Peyer's patch (tissue), 4 donors: ENCODE measurements at places on chromosomes 3 and 15.

DNA sequence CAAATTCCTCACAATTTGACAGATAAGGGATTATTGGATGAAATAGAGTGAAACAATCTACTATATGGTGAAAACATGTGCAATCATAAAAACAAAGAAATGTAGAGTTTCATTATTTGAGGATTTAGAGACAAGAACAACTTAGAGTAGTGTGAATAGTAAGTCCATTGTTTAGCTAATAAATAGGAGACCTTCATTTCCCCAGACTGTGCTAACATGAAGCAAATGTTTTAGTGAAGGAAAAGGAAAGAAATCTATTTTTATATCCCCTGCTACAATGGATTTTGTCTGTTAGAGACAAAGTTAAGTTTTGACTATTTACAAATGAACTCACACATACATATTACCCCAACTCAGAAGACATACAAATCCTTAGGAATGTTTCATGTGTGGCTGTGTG lies 77.8 kb downstream of the EFL1 start:
- DNase-seq: no peak

- DNase-seq: no peak
Observed at GRCh38 chr15:90801803-90802202, 66.6 kb upstream of the FURIN start.

- DNase-seq: no peak
Observed at GRCh38 chr15:83380682-83381081, 66.5 kb upstream of the SH3GL3 start.

DNA sequence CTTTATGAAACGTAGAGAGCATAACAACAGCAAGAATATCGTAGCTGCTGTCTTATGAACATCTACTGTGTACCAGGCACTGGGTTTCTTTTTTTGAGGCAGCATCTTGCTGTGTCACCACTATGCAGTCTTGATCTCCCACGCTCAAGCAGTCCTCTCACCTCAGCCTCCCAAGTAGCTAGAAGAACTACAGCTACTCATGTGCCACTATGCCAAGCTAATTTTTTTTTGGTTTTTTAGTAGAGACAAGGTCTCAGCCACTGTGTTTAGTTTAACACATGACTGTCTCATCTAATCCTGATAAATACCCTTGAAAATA lies 129.9 kb downstream of the VGLL4 start:
- no peak for DNase-seq

GRCh38 chr3:12193485-12194165 lies 34.9 kb upstream of the TIMP4 start:
- DNase-seq: peak; percentile 79

- DNase-seq: no peak
Observed at GRCh38 chr15:61840090-61840489, 220.2 kb downstream of the VPS13C start.

- DNase-seq: no peak
Observed at GRCh38 chr3:64379221-64379620, 154.0 kb upstream of the PRICKLE2 start.

- no peak for DNase-seq
Observed at GRCh38 chr15:99443056-99443756, 122.6 kb upstream of the MEF2A start.

- DNase-seq: no peak
Observed at GRCh38 chr3:17155951-17156350, 271.2 kb downstream of the PLCL2 start.

- no peak for DNase-seq
Observed at GRCh38 chr15:66714543-66714981, 12.5 kb downstream of the SMAD6 start.

GRCh38 chr3:1010228-1010627 lies 82.6 kb upstream of the CNTN6 start:
- no peak for DNase-seq

- no peak for DNase-seq
Observed at GRCh38 chr3:10312391-10312790, 8.5 kb downstream of the SEC13 start.

DNA sequence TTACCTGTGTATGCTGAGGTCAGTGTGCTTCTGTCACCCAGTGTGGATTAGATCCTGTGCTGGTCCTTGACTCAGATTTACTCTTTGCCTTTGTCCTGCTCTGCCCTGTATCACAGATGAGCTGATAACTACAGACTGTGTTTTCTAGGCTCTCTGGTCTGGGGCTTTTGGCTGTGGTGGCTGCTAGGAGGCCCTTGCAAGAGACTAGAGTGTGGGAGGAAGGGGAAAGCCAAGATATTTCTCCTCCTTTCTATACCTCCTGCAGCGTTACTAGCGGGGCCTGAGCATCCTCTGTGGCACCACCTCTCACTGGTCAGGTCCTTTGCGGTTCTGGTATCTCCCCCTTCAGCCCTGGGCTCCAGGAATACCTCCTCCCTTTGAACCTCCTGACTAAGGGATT lies 282.3 kb upstream of the TBC1D5 start:
- DNase-seq: no peak

- DNase-seq: no peak
Observed at GRCh38 chr3:50325497-50326181, 2.4 kb downstream of the TUSC2 start.

- DNase-seq: no peak
Observed at GRCh38 chr15:47688573-47689086, 28.7 kb upstream of the SEMA6D start.

- DNase-seq: no peak
Observed at GRCh38 chr3:61564395-61565059, 3.2 kb downstream of the PTPRG start.

DNA sequence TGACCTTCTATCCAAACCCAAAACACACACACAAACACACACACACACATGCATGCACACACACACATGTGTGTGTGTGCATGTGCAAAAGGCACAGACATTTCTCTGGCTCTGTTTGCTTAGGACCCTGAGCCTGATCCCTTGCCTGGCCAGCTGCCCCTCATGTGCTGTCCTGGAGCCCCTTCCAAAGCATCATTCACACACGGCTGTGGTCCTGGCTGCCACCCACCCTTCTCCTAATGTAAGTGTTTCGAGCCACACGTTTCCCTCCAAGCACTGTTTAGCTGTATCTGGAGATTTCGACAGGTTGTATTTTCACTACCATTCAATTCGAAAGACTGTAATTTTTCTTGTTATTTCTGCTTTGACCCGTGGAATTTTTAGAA lies 45.8 kb upstream of the KLF13 start:
- peak; percentile 14 for DNase-seq

- no peak for DNase-seq
Observed at GRCh38 chr3:132785292-132785691, 63.1 kb upstream of the NPHP3 start.

DNA sequence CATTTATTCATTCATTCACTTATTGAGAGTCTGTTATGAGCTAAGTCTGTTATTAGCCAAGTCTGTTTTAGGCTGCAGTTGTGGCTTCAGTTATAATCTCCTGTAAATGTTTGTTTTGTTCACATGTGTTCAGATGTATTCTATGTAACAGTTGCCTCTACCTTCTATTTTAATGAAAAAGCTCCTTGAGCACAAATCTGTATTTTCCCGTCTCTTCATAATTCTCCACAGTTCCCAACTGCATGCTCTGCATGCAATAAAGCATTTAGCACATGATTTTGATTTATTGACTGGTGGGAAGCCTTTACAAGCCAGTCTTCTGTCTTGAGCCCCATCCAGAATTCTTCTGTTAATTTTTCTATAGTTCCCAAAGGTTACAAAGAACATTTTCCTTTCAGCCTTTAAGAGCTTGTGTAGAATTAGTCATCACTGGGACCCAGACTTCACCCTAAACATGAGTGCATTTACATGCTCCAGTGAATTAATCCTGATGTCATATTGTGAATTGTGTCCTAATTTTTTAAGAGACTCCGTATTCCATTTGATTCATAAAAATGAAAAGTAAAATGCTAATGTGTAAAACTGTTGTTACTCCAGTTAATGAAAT lies 122.3 kb upstream of the NR2E3 start:
- no peak for DNase-seq

DNA sequence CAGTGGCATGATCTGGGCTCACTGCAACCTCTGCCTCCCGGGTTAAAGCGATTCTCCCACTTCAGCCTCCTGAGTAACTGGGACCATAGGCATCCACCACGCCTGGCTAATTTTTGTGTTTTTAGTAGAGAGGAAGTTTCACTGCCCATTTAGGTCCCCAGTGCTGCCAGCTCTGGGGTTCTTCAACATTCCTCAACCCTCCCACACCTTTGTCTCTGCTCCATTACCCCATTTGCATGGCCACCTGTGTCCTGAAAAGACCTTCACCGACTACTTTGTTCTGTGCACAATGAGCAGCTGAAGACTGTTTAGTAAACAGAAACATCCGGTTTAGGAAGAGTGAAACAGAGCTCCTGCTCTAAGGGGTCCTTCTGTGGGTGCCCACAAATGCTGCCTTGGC lies 92.0 kb downstream of the FAM43A start:
- DNase-seq: no peak

GRCh38 chr3:98763819-98764418 lies 779 bp downstream of the ST3GAL6 start:
- DNase-seq: no peak

DNA sequence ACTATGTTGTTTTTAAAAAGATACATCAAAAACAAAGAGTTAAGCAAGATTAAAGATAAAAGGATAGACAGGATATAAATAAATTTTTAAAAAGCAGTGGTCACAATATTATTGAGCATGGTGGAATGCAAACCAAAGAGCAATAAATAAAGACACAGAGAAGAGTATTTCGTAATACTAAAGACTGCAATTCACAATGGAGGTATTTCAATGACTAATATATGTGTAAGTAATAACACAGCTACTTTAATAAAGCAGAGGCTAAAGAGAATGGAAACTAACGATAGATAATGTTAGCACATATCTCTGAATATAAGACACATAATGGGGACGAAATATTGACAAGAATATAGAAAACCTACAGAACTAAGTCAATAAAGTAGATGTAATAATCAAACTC lies 219.6 kb downstream of the WDR72 start:
- no peak for DNase-seq

- DNase-seq: peak; percentile 80
Observed at GRCh38 chr15:52567871-52568600, 794 bp downstream of the ARPP19 start.

DNA sequence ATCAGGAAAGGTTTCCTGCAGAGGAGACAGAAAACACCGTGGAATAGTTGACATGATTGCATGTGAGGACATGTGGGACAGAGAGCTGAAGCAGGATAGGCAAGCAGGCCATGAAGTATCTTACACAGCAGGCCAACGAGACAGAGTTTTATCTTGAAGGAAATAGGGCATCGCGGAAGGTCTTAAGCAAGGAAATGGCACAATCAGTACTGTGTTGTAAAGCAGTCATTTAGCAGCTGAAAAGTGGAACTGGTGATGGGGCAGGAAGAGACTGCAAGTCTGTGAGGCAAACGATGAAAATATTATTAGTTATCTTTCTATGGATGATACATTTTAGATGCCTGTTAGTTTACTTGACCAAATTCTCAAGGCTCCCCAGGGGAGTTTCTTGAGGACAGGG lies 535.1 kb downstream of the SOX2 start:
- no peak for DNase-seq

- DNase-seq: no peak
Observed at GRCh38 chr3:30659270-30660130, 53.1 kb downstream of the TGFBR2 start.

DNA sequence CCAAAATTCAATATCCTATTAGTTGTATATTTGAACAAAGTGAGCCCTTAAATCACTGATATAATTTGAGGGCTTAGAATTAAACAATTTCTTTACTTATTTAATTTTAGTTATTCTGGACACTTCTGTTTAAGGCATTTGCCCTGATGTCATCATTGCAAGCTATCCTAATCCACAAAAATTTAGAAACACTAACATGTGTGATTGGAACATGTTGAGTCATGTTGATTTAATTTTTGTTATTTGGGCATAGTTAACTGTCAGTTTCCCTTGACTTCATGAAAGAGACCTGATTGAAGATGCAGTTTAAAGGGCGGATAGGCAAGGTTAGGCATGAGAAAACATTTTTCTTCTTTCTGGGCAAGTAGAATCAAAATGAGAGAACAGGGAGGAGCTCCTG lies 682.6 kb downstream of the ROBO1 start:
- no peak for DNase-seq

DNA sequence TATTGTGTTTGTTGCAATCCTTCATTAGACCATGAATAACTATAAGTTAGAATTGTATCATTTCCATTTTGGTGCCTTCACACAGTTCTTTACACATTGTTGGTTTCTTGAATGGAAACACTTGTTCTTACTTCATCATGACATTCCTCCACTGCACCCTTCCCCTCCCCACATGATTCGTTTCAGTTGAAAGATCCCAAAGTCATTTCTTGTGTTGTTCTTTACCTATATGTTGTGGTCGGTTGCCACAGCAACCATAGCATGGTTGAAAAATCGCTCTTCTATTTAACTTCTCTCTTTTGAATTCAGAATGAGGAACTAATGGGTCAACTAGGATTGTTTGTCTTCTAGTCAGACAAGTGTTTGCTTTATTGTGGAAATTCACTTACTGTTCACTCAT lies 103.3 kb downstream of the IL1RAP start:
- DNase-seq: no peak

- DNase-seq: peak; percentile 65
Observed at GRCh38 chr15:95864467-95864886, 466.0 kb upstream of the NR2F2 start.

DNA sequence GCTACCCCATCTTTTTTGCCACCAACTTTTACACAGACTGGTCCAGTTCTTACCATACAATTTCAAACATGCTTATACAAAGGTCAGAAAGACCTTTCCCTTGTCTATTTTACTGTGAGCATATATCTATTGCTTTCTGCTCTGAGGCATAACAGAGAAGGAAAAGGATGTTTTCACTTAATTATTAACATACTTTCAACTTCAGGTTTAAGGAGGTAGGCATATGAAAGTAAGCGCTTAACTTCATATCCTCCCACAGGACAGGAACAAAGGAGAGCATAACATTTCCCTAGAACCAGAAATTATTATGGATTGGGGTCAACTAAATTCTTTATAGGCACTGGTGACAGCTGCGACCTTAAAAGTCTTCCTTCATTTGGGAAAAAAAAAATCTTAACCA lies 1.1 kb downstream of the MYEF2 start:
- DNase-seq: no peak

DNA sequence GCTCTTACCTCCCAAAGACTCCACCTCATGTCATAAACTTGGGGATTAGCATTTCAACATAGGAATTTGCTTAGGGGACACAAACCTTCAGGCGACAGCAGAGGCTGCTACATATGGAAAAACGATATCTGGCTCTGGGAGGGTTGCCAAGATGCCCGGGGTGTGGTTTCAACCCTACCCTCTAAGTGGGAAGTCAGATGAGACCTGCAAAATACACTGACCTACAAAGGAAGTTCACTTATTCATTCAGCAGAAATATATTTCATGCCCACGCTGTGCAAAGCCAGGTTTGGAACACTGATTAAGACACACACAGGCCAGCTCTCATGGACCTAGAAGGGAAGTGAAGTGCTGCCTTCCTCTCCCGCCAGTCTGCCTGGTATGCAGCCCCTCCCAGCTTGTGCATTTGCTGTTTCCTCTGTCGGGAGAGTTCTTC lies 239.3 kb downstream of the FEZF2 start:
- DNase-seq: peak; percentile 49

- DNase-seq: no peak
Observed at GRCh38 chr3:46664188-46664970, 29.1 kb downstream of the ALS2CL start.

GRCh38 chr3:87046241-87046640 lies 55.3 kb upstream of the VGLL3 start:
- no peak for DNase-seq
